ENCODE measurements at places on chromosomes 6 and 20.

DNA sequence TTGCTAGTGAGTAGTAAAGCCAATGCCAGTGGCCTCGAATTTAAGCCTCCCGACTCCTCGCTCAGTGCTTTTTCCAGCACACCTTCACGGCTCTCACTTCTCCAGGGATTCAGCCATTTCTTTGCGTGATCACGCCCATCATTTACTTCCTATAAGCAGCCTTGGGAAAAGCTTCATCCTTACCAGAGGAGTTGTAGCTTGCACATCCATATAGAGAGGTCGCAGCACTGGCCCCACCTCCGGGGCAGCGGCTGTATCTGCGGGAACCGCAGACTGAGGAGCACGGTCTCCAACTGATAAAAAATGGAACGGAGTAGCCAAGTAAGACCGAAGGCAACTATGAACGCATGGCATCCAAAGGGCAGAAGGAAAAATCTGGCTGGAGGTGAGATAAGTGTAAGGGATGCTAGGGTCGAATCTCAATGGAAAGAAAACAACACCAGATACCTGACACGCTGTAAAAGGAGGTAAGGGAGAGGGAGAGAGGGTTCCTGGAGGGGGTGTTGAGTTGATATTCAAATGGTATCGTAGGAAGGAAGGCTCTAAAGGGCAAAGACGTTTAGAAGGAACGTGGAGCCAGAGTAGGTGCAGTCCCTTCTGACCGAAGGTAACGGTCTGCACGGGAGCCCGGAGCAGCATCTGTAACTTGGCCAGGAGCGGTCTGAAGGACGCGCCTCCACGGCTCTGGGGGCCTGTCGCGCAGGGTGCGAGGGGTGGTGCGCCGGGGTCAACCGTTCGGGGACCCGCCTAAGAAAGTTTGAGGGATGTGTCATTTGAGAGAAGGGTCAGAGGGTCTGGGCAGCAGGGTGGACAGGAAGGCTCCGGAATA lies 640 bp downstream of the NFS1 start:
- no peak for DNase-seq

DNA sequence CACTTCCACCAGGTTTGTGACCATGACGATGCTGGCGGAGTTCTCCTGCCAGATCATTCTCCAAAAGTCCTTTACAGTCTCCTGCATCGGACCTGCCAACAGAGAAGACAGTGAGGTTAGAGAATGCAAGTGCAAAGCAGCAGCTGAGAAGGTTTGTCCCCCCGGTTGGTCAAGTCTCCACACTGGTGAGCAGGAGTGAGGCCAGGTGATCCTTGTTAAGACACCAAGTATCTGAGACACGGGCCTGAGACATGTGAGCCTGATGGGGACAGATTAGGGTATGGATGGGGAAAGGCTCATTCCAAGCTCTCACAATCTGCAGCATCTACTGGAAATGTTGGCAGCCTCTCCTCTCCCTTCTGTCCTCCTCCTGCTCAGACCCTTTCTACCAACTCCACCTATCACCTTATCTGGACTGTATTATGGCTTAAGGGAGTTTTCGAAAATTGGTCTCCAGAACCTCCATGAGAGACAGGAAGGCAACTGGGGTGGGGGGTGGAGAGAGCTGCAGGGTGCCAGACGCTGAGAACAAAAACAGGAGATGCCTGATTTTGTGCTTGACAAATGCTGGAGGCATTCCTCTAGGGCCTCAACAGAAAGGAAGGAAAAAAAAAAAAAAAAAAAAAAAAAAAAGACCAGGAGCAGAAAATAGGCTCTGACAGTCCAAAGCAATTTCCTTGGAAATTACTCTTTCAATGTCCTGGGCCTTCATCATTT lies 500.4 kb upstream of the CHD6 start:
- no peak for DNase-seq

- DNase-seq = no peak
Measured at GRCh38 chr6:50862176-50862575, 43.5 kb downstream of the TFAP2B start.

- DNase-seq = peak; percentile 67
Measured at GRCh38 chr20:14919501-14920081, 582.2 kb upstream of the FLRT3 start.

- DNase-seq = no peak
Measured at GRCh38 chr6:116629563-116629981, 13.3 kb downstream of the RSPH4A start.

DNA sequence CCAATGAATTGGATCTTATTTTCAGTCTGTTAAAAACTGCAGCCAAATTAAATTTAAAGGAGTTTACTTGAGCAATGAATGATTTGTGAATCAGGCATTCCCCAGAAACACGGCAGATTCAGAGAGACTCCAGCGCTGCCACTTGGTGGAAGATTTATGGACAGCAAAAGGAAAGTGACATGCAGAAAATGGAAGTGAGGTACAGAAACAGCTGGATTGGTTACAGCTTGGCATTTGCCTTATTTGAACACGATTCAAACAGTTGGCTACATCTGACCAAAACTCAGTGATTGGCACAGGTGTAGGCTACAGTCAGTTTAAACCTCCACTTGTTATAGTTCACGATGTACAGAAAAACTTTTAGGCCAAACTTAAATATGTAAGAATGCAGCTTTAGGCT lies 257.6 kb upstream of the IMPG1 start:
- no peak for DNase-seq

DNA sequence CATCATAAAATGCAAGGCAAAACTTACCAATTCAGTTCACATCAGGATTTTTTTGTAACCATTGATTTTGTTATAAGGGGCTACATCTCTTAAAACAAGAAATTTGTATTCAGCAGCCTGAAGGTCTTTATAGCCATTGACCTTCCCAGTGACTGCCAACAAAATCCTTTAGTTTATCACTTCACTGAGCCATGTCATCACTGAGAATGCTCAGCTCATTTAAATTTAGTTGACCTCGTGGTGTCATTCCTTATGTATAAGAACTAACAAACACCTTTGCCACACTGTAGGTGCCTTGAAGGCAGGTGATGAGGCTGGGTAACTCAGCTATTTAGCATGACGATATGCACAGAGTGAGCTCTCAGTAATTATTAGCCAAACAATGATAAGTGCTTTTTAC lies 77.7 kb downstream of the GRM1 start:
- DNase-seq = no peak

DNA sequence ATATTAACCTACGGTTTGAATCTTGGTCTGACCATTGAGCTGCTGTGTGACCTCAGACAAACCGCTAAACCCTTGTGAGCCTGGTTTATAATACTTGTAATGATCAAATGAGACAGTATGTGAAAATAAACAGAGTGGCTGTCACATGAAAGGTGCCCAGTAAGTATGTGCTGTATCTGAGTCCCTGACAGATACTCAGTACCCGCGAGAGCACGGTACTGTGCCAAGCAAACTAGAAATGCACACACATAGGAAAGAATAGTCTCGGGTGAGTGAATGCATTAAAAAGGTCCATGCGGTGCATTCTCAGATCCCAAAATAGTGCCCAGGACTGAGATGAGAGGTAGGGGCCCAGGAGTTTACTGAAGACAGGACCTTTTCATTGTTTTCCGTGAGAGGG lies 93.3 kb downstream of the PPP1R14C start:
- no peak for DNase-seq

DNA sequence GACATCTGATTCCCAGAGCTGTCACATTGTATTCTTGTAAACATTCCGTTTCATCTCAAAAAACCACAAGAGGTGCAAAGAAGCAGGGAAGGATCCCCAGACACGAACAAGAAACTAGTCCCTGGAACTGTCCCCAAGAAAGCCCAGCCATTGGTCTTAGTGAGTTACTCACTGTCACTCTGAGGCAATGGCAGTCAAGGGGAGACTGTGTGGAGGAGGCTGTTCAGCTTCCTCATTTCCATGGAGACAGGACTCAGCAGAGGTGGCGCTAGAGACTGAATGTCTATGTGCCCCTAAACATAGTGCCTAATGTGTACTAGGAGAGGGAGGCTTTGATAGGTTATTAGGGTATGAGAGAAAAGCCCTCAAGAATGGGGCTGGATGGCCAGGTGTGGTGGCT lies 11.1 kb downstream of the ULBP1 start:
- no peak for DNase-seq

DNA sequence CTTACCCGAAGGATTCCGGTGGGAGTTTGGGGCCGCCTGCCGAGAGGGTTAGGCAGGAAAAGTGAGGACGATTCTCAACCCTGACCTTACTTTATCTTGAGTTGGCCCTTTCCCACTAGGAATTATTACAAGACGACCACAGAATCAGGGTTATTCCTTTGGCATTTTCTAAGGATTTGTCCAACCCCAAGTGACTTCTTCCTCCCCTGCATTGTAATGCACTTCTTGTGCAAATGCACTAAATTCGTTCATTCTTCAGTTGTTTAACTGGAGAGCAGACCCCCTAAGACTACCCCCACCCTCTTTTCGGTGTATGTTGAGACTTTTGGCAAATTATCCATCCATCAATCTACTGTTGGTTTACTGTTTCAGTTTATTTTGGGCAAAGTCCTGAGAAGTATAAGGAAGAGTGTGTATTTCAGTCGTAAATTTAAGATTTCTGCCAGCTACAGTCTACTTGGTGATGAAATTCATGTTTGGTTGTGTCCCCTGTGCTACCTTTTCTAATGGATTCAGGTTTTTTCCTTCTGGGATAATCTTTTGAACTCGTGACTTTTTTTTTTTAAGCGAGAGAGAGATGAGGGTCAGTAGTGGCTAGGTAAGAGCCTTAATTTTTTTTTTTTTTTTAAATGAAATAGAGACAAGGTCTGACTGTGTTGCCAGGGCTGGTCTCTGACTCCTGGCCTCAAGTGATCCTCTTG lies 611 bp upstream of the TMEM217 start:
- DNase-seq = no peak

DNA sequence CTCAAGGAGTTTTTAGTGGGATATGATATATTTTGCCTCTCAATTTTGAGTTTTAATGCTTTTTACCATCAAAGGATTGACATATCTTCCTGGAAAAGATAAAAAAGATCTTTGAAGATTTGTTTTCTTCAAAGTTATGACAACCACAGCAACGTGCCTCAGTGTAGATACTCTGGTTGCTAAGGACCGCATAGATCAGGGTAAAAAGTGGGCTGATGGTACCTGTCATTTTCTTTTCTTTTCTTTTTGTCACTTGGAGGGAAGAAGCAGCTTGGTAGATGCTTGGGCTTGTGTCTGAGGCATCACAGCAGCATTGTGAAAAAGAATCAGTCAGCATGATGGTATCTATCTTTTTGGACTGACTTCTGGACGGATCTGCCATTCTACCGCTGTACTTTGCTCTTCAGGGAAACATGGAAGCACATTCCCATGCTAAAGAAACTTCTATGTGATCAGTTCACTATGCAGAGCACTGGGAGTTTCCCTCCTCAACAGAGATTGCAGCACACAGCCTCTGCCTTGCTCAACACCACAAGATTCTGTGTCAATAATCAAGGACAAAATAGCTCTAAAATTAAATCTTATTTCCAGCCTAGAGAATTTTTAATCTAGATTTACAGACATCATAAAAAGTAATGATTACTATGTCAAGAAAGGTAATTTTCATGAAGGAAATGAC lies 54.8 kb upstream of the SGK1 start:
- DNase-seq = no peak

- no peak for DNase-seq
Measured at GRCh38 chr20:44959638-44960102, 527 bp downstream of the TOMM34 start.

DNA sequence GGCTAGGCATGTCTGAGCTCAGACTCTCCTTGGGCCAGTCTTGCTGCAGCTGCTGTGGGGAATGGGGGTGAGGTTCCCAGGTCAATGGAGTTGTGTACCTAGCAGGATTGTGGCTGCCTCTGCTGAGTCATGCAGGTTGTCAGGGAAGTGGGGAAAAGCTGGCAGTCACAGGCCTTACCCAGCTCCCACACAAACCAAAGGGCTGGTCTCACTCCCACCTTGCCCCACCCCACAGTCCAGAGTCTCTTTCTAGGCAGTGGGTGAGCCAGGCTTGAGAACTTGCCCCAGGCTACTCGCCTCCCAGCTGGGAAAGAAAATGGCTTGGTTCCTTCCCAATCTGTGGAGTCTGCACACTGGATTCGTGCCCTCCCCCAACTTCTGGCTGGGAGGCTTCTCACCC lies 65.7 kb downstream of the SCP2D1 start:
- no peak for DNase-seq

DNA sequence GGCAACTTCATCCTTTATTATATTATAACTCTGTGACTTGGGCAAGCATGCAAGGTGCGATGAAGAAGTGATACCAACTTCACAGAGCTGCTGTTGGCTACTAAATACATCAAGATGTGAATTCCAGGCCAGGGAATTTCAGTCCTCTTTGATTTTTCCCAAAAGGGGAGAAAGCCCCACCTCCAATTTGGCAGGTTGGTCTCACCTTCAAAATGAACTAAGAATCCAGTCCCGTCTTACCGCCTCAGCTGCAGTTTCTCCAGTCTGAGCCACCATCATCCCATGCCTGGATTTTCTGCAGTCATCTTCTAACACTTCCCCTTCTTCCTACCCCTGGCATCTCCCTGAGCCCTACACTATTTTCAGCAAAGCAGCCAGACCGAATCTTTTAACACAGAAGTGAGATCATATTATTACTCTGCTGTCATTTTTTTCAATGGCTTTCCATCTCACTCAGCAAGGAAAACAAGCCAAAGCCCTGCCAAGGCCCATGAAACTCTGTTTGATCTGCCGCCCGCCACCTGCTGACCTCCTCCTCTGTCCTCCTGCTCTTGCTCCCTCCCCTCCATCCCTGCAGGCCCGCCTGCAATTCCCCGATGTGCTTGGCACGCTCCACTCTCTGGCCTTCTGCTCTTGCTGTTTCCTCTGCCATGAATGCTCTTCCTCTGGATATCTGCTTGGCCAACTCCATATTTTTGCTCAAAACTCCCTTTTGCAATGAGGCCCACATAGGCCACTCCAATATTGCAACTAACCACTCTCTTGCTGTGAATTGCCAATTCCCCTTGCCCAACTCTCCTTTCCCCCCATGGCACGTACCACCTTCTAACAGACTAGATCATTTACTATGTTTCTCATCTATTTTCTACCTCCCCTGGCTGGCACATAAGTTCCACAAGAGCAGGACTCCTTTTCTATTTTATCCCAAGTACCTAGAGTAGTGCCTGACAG lies 46.0 kb upstream of the TAGAP start:
- DNase-seq = no peak

DNA sequence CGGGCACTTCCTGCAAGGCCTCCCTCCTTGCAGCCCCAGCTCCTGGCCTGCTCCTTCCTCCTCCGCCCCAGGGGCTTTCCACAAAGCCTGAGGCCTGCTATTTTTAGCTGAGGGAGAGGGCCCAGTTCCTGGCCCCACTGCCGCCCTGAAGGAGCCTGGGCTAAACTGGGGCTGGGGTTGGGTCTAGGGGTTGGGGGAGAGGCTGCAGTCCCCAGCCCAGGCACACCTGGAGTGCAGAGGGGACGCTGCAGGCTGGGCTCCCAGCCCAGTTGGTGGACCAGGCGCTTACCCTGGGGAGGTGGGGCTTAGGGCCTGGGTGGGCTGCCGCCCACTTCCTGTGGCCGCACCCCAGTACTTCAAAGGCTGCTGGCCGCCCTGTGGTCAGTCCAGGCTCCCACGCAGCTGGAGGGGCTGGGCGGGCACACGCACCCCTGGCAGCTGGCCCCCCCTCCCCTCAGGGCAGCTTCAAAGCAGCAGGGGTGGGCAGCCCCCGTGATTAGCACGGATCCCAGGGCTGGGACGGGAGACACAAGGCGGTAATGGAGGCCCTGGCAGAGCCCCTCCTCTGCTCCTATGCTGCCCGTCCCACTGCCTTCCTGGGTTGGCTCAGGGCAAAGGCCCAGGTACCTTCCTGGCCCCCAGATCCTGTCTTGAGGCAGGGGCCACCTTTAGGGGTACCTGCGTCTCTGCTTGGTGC lies 7.1 kb upstream of the ABHD16B start:
- DNase-seq = no peak
